Activated T-cell treated with anti-CD3 and anti-CD28 coated beads, Interleukin-2, amount 50 U/mL, for 24 hours (primary cell): ENCODE measurements at places on chromosomes 7 and 10.

DNA sequence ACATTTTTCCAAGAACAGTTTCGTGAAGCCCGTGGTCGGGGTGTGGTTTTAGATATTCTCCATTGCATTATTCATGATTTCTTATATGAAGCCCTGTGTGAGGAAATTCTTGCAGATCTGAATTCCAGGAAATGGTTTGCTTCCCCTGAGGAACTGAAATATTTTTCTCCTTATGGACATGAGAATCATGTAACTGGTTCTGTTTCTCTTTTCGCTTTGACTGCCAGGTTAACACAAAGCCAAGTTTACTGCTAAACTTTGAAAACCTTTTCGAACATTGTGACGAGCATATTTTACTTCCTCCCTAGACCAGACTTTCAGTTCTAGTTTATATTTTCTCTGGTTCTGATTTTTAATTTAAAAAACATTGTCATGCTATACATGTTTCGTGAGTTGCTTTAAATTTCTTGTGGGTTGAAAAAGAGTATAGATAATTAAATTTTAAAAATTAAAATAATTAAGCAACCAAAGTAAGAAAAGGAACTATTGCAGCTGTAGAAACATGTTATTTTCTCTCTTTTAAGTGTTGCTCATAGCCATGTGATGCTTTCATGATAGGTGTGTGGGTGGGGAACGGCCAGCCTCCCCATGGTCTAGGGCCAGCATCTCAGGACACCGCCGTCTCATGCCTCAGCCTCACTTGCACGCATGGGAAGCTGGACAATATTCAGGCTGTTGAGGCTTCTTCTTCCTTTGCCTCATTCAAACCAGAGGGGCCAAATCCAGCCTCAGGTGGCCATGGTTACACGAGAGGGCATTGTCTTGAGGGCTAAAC is 97.1 kb downstream of the CREB5 start:
- no peaks in the 10 kb centered on the region for H3K36me3 ChIP-seq
- no peak for DNase-seq
- H3K4me1 ChIP-seq, result peaks cover 3% of the 10 kb centered on the region

DNA sequence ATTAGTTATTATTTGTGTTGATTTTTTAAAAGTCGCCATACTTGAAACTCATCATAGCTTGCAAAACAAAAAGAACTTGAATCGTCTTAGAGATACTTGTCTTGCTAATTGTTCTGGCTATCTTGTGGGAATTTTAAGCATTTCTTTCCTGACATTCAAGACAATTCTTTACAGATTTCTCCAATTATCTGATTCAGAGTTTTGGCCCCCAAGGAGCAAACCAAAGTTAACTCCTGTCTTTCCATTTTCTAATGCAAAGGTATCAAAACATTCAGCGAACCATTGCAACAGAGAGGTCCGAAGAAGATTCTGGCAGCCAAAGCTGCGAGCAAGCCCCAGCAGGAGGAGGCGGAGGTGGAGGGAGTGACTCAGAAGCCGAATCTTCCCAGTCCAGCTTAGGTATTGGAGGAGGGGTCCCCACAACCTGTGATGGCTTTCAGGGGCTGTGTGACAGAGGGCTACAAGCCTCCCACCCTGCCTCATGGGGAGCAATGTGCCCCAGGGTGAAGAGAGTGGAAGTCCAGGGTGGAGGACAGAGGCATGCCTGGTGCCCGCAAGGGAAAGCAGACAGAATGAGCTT is 119.4 kb upstream of the STK17A start:
- no peaks in the 10 kb centered on the region for H3K4me1 ChIP-seq
- H3K27me3 ChIP-seq, result peaks cover 11% of the 10 kb centered on the region
- H3K4me3 ChIP-seq, result no peak overlapping the region
- no peak overlapping the region for H3K27ac ChIP-seq
- no peak for DNase-seq

- H3K27ac ChIP-seq, result no peak overlapping the region
- H3K27me3 ChIP-seq, result no peaks in the 10 kb centered on the region
- no peaks in the 10 kb centered on the region for H3K36me3 ChIP-seq
- H3K4me1 ChIP-seq, result no peaks in the 10 kb centered on the region
Measured at GRCh38 chr10:20354166-20354565, 537.9 kb downstream of the PLXDC2 start.

DNA sequence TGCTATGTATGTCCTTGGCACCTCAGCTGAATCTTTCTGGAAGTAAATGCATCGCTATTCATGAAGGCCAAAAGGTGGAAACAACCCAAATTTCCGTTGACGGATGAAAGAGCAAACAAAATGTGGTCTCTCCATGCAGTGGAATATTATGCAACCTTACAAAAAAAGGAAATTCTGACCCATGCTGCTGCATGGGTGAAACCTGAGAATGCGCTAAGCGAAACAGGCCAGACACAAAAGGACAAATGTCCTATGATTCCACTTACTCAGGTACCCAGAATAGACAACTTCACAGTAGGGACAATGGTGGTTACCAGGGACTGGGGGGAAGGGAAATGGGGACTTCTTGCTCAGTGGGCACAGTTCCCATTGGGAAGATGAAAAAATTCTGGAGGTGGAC is 158.8 kb downstream of the CAMK1D start:
- H3K4me3 ChIP-seq, result no peak overlapping the region
- no peaks in the 10 kb centered on the region for H3K36me3 ChIP-seq
- H3K27ac ChIP-seq, result no peak overlapping the region
- peaks cover 55% of the 10 kb centered on the region for H3K4me1 ChIP-seq
- H3K27me3 ChIP-seq, result no peaks in the 10 kb centered on the region

DNA sequence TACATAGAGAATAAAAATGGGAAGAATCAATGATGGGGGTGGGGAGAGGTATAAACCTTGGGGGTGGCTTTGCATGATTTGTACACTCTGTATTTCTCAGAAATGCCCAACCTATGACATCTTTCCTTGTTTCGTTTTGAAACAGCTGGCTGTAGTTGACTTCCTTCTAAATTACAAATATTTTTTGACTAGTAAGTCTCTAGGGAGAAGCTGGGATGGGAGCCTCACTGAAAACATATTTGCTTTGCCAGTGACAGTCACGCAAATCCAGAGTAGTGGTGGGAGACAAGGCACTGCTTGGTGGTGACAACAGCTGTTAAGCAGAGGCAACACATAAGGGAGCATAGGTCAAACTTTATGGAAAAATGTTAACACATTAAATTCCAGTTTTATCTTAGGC is 440.5 kb downstream of the SEMA3D start:
- no peak overlapping the region for H3K4me3 ChIP-seq
- H3K4me1 ChIP-seq, result no peaks in the 10 kb centered on the region
- no peaks in the 10 kb centered on the region for H3K27me3 ChIP-seq
- no peaks in the 10 kb centered on the region for H3K36me3 ChIP-seq
- no peak for DNase-seq

DNA sequence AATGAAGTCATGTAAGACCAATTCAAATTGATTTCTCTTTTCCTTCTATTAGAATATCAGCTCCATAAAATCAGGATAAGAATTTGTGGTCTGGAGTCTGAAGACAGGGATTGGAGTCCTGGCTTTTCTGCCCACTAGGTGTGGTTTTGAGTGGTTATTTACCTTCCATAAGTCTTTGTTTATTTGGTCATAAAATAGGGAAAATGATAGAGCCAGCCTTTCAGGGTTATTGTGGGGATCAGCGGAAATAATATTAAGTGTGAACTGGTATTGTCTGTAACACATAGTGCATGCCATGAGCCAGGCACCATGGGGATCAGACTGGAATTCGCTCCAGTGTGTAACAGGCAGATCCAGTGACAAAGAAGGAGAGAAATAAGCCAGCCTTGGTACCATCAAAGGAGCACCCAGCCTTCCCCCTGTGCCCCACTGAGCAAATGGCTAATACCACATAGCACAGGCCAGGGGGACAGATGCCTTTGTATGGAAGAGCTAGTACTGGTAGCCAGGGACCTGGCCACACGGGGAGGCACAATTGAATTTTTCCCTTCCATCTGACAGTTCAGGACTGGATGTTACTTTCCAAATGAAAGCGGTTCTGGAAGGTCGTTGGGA is 509.7 kb upstream of the PODXL start:
- no peak for DNase-seq
- no peaks in the 10 kb centered on the region for H3K36me3 ChIP-seq
- H3K4me1 ChIP-seq, result no peaks in the 10 kb centered on the region
- H3K27ac ChIP-seq, result no peak overlapping the region
- H3K27me3 ChIP-seq, result no peaks in the 10 kb centered on the region

- H3K4me3 ChIP-seq, result peak overlapping the region; percentile 74
- H3K36me3 ChIP-seq, result no peaks in the 10 kb centered on the region
- no peak for DNase-seq
- peaks cover 16% of the 10 kb centered on the region for H3K4me1 ChIP-seq
- H3K27me3 ChIP-seq, result peaks cover 74% of the 10 kb centered on the region
- H3K27ac ChIP-seq, result no peak overlapping the region
Measured at GRCh38 chr10:90858461-90858968, 676 bp upstream of the HTR7 start.

DNA sequence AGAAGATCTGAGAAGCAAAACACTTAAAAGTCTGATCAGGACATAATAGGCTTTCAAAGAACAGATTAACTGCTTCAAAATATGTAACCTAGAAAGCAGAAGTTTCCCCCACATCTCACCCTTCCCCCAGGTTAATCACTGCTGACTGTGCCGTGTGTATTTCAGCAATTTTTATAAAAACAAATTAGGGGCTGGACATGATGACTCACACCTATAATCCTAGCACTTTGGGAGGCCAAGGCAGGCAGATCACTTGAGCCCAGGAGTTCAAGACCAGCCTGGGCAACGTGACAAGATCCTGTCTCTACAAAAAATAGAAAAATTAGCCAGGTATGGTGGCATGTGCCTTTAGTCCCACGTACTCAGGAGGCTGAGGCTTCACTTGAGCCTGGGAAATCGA is 67.6 kb upstream of the GATA3 start:
- DNase-seq, result no peak
- no peaks in the 10 kb centered on the region for H3K4me1 ChIP-seq
- H3K4me3 ChIP-seq, result no peak overlapping the region
- H3K36me3 ChIP-seq, result peaks cover 44% of the 10 kb centered on the region
- H3K27me3 ChIP-seq, result no peaks in the 10 kb centered on the region
- H3K27ac ChIP-seq, result no peak overlapping the region

DNA sequence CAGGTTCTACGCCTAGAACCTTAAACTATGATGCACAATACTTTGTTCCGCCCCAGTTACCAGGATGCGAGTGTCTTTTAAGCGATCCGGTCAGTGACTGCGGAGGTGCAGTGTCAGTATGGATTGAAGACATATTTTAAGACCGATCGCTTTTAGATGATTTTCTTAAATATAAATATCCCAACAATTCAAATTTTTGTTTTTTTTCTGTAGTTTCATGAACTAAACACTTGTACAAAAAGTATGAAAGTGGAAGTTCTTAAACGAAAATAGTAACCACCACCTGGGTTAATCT is 835 bp downstream of the COMMD3 start:
- peaks cover 18% of the 10 kb centered on the region for H3K27me3 ChIP-seq
- peak overlapping the region; percentile 93 for H3K4me3 ChIP-seq
- peaks cover 25% of the 10 kb centered on the region for H3K36me3 ChIP-seq
- H3K27ac ChIP-seq, result peak overlapping the region; percentile 93

DNA sequence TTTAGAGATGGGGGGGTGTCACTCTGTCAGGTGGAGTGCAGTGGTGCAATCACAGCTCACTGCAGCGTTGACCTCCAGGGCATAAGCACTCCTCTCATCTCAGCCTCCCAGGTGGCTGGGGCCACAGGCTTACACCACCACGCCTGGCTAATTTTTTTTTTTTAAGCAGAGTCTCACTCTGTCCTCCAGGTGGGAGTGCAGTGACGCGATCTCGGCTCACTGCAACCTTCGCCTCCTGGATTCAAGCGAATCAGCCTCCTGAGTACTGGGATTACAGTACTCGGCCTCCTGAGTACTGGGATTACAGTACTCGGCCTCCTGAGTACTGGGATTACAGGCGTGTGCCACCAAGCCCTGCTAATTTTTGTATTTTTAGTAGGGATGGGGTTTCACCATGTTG is 23.6 kb upstream of the PPIA start:
- DNase-seq, result no peak
- no peaks in the 10 kb centered on the region for H3K27me3 ChIP-seq
- H3K4me3 ChIP-seq, result no peak overlapping the region
- H3K36me3 ChIP-seq, result peaks cover 17% of the 10 kb centered on the region
- peaks cover 31% of the 10 kb centered on the region for H3K4me1 ChIP-seq

DNA sequence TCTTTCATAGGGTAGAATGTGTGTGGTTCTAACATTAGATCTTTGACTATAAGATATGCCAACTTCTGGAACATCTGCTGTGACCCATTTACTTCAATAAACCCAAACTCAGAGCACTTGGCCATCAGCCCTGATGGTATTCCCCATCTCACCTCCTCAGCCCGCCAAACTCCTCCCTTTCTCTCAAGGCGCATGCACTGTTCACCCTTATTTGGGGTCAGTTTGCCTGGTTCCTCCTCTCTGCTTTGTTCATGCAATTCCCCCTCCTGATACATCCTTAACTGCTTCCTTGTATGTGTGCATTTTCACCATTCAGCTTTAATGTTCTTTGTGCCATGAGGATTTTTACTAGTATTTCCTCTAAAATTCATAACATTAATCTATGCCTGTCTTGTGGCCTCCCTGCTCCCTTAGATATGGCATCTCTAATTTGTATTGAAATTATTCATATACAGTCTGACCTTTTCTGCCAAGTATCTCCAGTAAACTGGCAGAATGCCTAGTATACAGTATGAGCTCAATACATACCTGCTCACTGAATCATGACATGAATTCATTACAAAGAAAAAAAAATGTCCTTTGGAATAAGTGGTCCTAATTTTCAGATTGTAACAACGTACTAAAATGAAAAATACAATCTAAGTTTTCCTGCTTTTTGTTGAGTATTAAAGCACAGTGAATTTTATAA is 336.8 kb upstream of the IGFBP3 start:
- no peaks in the 10 kb centered on the region for H3K27me3 ChIP-seq
- H3K36me3 ChIP-seq, result no peaks in the 10 kb centered on the region
- H3K4me3 ChIP-seq, result no peak overlapping the region
- no peaks in the 10 kb centered on the region for H3K4me1 ChIP-seq
- no peak overlapping the region for H3K27ac ChIP-seq
- no peak for DNase-seq

DNA sequence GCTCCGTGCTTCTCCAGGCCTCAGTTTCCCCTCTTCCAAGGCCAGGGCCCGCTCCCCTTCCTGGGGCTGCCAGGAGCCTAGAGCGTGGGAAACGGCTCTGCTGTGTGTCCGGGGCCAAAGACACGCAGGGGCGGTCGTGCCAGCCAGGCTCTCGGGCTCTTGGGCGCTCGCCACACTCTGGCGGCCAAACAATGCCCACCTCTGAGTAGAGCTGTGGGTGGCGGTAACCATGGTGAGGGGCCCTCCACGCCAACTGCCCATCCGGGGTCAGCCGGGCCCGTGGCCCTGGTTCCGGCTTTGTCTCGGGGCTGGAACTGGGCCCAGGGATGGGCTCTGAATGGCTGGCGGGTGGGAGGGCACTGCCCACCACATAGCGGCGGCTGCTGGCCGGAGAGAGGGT is 16.0 kb downstream of the GRIFIN start:
- H3K4me1 ChIP-seq, result peaks cover 4% of the 10 kb centered on the region
- no peaks in the 10 kb centered on the region for H3K27me3 ChIP-seq
- no peak overlapping the region for H3K27ac ChIP-seq
- no peak for DNase-seq
- no peaks in the 10 kb centered on the region for H3K36me3 ChIP-seq

GRCh38 chr10:62778125-62778524 is 26.4 kb upstream of the ADO start:
- H3K4me1 ChIP-seq, result peaks cover 44% of the 10 kb centered on the region
- DNase-seq, result no peak
- H3K36me3 ChIP-seq, result no peaks in the 10 kb centered on the region
- peaks cover 8% of the 10 kb centered on the region for H3K27me3 ChIP-seq
- H3K27ac ChIP-seq, result no peak overlapping the region
